ENCODE measurements at places on chromosomes 7 and 10. TPM values are rescaled to one million over a fixed set of nuclear protein-coding genes. Genes with fewer than 3 reads are reported as not detected.

AGR2 gene
- not detected for total RNA-seq

ACSM6 gene
- not detected for total RNA-seq

CUZD1 gene
- total RNA-seq = 4.1 TPM

LBX1 gene
- total RNA-seq = not detected

CEP55 gene
- 73.1 TPM for total RNA-seq

TMEM178B gene
- 0.80 TPM for total RNA-seq

Measured in T-helper 2 cell treated with Interferon-gamma antibody and Interleukin-4, amounts not matched to agents 100 ng/mL and 5 ng/mL, for 36 hours (primary cell).